Mesenchymal stem cell (in vitro differentiated cells and primary cell): ENCODE measurements at places on chromosomes 16 and 17.

- no peak for DNase-seq
Observed at GRCh38 chr17:74972107-74972972, at the start of gene HID1. HID1 (minus strand) TSS chr17:74972759; CDS start chr17:74972656, 103 bp downstream.

GRCh38 chr16:56971768-56972043, 10.0 kb downstream of the CETP start:
- DNase-seq: no peak

DNA sequence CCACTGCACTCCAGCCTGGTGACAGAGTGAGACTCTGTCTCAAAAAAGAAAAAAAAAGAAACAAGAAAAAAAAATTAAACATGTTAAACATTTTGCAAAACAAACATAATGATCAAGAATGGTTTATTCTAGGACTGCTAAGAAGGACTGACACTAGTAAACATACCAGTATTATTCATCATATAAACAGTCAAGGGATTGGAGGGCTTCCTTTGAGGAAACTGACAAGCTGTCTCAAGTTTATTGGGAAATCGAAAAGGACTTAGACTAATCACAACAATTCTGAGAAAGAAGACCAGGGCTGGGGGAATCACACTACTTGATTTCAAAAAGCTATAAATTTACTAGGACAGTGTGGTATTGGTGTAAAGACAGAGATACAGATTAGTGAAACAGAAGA, 75.5 kb downstream of the MYH10 start:
- DNase-seq: peak; percentile 52

- DNase-seq: no peak
Observed at GRCh38 chr17:76074390-76075363, at the start of gene GALR2. GALR2 (plus strand) TSS chr17:76074781; CDS start chr17:76074884, 103 bp downstream.

DNA sequence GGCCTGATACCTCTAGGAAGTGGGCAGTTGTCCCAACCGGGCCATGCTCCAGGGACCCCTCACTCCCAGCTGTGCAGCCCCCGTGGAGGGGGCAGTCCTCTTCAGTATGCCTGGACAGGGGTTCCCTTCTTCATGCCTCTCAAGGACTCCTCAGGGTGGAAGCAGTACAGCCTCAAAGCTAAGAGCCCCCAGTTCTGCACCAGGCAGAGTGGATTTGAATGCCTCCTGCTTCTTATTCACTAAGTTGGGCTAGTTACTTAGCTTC, 23.9 kb upstream of the ST6GALNAC1 start:
- no peak for DNase-seq
